ENCODE measurements at places on chromosomes 3 and 15.

DNA sequence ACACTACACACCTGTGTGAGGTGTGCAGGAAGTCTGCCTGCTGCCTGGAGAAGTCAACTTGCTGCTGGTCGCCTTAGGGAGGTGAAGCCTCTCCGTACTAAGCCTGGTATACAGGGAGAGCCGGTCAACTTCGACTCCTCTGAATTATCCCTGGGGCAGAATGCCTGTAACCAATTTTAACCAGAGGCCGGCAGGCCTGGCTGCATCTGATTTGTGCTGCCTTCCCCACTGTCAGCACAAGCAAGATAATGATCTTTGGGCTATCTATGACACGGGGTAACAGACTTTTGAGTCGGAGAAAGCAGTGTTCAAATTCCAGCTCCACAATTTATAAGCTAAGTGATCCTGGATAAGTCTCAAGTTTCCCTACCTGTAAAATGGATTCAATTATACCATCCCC lies 42.3 kb downstream of the MAGEF1 start:
- no peak for ATAC-seq

GRCh38 chr15:96038650-96039049 lies 291.9 kb upstream of the NR2F2 start:
- no peak for ATAC-seq

DNA sequence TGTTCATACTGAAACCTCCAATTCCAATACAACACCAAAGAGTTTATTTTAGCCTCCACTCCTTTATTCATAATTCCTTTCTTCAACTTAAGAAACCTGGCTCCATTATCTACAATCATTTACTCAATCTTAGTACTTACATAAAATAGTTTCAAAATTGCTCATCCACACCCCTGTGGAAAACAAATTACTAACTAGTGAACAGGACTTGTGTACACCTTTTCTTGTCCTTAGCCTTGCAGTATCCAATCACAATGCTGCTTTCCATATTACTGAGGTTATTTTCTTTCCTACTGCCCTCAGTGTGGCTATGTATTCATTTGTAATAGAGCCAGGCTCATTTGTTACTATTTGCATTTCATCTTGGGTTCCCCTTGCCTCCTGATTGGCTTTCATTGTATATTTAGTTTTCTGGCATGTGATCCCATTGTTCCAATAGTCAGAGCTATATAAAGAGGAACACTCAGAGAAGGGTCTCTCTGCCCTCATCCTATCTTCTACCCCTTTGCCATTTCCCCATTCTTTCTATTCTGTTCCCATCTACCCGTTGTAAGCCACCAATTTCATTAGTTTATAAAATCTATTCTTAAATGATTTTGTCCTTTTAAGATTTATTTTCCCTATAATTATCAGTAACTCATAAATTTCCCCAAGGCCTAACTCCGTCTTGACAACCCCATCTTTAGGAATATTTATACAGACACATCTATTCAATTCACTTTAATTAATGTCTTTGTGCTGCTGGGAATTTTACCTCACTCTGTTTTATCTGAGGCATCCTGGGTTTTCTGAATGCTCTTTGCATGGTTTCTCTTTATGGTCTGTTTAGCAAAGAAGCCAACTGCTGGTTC lies 67.9 kb upstream of the RBP1 start:
- no peak for ATAC-seq

DNA sequence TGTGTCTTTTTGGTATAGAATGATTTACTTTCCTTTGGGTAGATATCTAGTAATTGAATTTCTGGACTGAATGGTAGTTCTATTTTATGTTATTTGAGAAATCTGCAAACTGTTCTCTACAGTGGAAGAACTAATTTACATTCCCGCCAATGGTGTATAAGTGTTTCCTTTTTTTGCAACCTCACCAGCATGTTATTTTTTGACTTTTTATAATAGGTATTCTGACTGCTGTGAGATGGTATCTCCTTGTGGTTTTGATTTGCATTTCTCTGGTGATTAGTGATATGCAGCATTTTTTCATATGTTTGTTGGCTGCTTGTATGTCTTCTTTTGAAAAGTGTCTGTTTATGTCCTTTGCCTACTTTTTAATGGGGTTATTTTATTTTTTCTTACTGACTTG lies 607.2 kb downstream of the OTOL1 start:
- no peak for ATAC-seq

DNA sequence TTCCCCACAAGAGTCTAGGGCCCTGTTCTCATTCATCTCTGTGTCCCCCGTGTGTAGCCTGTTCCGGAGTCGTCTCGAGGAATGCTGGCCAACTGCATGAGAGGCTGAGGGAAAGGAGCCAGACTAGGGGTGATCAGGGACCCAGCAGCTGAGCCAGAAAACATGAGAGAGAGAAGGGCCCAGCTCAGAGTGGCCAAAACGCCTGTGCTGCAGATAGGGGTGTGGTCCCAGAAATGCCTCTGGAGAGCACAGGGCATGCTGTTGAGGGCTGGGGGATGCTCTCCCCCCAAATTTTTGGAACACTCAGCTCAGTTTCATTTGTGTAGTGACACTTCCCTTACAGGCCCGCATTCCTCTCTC lies 14.1 kb downstream of the CYP1A2 start:
- ATAC-seq, result no peak

- no peak for ATAC-seq
Measured at GRCh38 chr3:159795042-159795441, 193.6 kb upstream of the IL12A start.

- ATAC-seq, result peak; percentile 99
Measured at GRCh38 chr3:56930706-56931105, 129.0 kb upstream of the ARHGEF3 start.

DNA sequence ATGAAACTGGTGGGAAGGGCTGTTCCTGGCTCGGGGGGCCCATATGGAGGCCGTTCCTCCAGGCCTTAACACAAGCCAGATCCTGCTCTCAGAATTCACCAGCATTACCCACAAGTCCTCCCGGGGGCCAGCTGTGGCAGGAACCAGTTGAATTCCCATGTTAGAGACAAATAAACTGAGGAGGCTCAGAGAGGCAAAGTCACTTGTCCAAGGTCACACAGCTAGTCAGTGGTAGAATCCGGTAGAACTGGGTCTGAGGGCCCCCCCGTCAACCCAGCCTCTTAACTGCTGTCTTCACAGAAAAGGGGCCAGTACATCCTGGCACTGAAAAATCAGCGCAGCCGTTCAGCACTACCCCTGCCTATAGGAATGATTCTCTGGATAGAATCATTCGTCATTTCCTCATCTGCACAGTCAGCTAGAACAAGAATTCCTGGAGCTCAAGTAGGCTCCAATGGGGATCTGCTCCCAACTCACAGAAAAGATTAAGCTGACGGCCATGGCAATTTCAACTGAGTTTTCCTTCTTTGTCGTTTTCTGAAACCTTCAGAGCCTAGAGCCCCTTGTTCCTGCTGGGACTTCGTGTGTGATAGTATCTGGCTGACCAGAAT lies 12.2 kb upstream of the TSEN2 start:
- no peak for ATAC-seq

DNA sequence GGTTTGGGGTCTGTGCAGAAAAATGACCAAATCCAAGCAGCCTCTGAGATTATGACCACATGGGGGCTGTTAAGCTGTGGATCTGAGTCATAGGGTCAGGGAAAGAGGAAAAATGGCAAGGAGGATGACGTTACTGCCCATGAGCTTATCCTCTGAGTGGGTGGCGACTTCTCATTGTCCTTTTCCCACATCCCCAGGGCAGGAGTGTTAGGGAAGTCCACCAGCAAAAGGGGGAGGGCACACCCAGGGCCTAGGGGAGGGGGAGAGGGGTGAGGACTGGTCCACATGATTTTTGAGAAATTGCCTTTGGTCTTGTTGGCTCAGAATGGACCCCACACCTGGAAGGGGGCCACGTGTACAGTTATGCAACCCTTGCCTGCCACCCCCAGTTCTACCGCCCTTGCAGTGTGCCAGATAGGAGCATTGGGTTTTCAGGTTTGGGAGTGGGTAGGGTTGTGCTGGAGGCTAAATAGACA lies 2.6 kb downstream of the CD276 start:
- ATAC-seq, result no peak

DNA sequence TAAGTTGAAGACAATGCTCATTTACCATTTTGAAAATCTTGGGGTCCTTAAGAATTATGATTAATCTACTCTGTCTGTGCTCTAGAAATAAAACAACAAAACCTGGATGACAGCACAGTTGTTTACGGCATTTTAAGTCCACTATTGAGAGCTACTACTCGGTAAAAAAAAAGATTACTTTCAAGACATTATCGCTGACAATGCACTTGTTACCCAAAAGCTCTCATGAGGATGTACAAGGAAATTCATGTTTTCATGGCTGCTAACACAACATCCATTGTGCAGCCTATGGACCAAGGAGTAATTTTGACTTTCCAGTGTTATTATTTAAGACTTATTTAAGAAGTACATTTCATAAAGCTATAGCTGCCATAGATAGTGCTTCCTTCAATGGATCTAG lies 221.3 kb downstream of the GRM7 start:
- ATAC-seq, result no peak

GRCh38 chr15:68384451-68385239 lies 47.3 kb downstream of the ITGA11 start:
- no peak for ATAC-seq

GRCh38 chr15:75145027-75145841 lies 56.4 kb upstream of the C15orf39 start:
- no peak for ATAC-seq

DNA sequence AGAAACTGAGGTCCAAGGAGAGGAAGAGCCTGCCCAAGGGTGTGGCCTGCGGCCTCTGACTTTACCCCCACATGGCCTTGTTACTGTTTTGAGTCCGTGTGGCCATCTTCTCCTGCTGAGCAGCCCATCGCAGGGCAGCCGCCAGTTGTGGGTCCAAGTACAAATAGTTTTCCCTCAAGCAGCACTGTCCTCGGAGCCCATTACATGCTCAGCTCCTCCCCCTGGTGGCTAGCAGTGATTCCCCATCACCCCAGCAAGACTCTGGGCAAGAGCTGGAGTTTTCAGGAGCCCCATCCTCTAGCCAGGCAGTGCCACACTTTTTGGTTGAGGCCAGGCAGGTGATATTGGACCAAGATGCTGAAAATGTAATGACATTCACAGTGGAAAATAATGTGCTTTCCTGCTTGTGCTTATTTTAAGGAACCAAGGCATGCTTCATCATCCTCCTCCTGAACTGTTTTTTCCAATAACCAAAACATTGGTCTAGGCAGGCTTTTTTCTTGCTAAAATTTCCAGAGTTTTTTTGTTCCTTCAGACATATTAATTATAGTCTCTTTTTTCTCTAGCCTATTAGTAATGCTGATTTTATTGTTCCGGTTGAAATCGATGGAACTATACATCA lies 23.2 kb upstream of the VILL start:
- no peak for ATAC-seq

GRCh38 chr3:62837145-62837787 lies 38.0 kb downstream of the CADPS start:
- no peak for ATAC-seq

GRCh38 chr3:12138044-12138443 lies 20.7 kb downstream of the TIMP4 start:
- ATAC-seq, result no peak

GRCh38 chr15:69138963-69139362 lies 21.5 kb upstream of the GLCE start:
- ATAC-seq, result no peak

DNA sequence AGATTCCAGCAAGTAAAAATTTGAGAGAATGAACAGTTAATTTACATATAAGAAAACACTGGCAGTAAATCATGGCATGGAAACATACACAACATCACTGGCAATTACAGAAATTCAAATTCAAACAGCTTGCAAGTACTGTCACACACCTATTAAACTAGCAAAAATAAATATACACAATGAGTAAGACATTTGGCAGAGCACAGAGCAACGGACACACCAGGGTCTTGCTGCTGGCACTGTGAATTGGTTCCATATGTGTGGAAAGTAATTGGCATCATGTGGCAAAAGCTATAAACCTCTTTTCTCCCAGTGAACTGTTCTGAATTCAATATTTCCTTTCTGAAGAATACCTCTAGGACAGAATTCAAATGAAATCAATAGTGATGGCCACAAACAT lies 78.3 kb downstream of the LRRK1 start:
- ATAC-seq, result no peak

GRCh38 chr3:49453621-49454020 lies 16.4 kb upstream of the DAG1 start:
- no peak for ATAC-seq

GRCh38 chr3:22326305-22326704 lies 575.3 kb upstream of the ZNF385D start:
- no peak for ATAC-seq

- no peak for ATAC-seq
Measured at GRCh38 chr3:158339638-158340037, 229.7 kb downstream of the RSRC1 start.

- ATAC-seq, result no peak
Measured at GRCh38 chr3:27907929-27908328, 185.8 kb upstream of the EOMES start.

DNA sequence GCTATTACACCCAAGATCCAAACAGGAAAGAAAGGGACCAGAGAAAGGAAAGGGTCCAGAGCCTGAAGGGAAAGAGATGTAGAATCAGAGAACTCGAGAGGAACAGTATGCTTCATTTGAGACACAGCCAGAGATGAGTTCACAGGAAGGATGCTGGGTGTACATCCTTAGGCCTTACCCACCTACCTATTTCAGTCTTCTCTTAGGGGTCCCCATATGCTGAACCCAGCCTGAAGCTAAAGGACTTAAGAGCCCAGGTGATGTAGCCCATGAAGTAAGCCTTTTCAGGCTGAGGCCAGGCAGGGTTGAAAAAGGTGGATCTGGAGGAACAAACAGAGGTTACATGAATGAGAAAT lies 338.0 kb upstream of the KCNH8 start:
- ATAC-seq, result peak; percentile 17

DNA sequence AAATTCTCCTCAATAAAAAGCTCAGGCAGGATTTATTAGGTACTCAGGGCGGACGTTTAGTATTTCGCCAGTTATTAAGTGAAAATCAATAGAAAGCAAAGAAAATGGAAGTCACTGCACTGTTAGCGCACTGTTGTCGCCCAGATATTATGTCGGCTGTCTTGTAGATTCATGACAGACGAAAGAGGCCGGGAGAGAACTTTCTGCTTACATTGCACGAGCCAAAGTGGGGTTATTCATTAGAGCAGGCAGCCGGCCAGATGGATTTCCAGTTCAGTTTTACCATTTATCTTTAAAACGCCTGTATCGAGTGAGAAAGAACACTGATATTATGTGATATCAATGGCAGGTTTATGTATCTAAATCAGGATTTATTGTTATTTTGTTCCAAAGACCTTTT lies 866.0 kb upstream of the NR2F2 start:
- ATAC-seq, result no peak

DNA sequence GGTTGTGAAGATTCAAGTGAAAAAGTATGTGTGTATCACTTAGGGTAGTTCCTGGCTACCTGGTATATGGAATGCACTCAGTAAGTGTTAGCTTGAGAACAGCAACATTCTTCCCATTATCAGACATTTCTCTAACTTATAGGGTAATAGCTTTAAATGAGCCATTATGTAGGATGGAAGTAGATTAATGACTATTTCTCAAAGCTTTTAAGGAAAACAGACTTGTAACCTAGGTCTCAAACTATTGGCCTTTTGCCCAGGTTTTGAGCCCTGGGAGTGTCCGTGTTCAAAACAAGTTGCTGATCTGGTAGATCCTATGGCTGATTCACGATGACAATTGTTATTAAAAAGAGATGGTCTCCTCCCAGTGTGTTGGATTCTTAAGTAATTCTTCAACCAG lies 129.1 kb upstream of the UMPS start:
- ATAC-seq, result no peak

All from activated CD4-positive, CD25-positive, alpha-beta regulatory T cell treated with anti-CD3 and anti-CD28 coated beads, Interleukin-2, amount 50 U/mL, for 24 hours (primary cell).